ENCODE measurements at places on chromosomes 7 and 10.

DNA sequence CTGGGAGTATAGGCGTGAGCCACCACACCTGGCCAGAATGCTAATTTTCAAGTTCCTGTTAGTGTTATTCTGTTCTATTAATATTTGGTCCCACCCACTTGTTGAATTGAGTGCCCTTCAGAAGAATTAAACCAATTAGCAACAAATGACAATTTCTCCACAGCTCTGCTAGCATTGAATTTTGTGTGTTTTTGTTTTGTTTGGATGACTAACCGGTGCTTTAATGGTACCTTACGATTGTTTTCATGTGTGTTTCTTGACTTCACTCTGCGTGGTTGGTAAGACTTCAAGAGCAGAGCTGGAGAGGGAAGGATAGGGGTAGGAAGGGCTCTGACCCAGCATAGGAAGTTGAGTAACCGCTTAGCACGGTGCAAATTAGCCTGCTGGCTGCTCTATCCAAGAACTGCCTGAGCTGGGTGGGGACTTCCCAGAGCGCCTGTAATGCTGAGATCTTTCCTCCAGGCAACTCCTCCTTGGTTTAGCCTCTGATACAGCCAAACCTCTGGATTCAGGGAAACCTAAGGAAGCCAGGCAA is 4.6 kb downstream of the ARPC1B start:
- DNase-seq, result peak; percentile 68

DNA sequence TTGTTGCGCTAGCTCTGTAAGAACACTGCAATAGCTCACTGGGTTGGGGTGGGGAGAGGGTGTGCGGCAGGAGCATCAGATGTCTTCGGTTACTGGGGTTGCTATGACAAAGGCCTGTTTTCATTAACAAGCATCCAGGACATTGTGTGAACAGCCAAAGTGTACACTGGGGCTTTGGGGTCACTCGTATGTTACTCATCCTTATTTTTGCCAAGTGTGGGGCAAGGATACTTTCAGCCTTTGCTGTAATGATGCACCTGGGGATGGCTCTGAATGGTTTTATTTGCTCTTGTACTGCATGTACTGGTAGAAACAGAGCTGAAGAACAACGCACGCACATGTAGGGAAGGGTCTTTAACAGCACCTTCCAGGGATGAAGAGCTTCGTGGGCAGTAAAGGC is 73.0 kb upstream of the AFAP1L2 start:
- DNase-seq, result no peak

- DNase-seq, result no peak
These were observed 78.7 kb downstream of the ELFN1 start for GRCh38 chr7:1748839-1749173.

- no peak for DNase-seq
These were observed 25.9 kb downstream of the PFKFB3 start for GRCh38 chr10:6228647-6229046.

DNA sequence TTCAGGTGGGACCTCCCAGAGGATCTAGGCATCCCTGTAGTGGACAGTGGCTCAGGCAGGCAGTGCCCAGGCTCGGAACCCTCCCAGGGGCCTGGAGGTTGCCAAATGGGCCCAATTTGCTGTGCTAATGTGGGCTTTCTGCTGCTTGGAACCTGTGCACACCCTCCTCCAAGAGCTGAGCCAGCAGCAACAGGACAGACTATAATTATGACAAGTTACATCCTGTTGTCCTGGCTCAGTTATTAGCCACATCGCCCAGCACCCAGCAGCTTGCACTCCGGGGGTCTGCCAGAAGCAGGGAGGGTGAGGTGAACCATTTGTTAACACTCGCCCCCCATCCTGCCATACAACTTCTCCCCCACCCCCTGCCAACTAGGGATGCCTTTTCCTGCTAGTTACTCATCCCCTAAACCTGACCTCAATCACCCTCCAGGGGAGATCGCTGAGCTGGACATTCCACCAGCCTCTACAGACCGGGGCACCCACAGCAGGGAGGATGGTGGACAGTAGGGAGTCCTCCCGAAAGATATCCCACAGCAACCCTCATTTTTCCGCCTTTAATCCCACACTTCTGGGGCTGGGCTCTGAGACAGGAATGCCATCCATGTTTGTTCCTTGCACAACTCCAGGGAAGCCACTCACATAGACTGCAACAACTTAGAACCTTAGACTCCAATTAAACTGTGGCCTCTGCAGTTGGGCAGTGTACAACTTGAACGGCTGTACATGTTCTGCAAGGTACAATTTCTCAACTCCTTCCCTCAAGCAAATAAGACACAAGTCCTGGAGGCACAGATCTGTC is 7.9 kb upstream of the MYL10 start:
- no peak for DNase-seq

- DNase-seq, result no peak
These were observed 470.1 kb upstream of the TEX47 start for GRCh38 chr7:89265631-89266030.

DNA sequence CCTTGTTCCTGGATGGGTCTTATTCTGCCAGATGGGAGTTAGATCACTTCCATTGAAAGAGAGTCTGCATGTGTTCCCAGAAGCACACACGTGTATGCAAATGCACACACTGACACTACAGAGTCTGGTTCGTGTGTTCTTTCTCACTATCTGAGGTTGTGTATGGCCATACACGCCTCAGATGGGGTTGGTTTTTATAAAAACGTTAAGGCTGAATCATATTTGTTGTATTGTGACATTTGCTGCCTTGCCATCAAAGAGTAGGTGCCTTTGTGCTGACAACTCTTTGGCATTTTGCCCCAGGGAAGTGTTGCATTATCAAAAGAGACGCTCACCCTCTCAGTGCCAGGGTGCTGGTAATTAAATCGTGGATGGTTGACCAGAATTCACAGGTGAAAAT is 37.7 kb upstream of the HDAC9 start:
- DNase-seq, result no peak

DNA sequence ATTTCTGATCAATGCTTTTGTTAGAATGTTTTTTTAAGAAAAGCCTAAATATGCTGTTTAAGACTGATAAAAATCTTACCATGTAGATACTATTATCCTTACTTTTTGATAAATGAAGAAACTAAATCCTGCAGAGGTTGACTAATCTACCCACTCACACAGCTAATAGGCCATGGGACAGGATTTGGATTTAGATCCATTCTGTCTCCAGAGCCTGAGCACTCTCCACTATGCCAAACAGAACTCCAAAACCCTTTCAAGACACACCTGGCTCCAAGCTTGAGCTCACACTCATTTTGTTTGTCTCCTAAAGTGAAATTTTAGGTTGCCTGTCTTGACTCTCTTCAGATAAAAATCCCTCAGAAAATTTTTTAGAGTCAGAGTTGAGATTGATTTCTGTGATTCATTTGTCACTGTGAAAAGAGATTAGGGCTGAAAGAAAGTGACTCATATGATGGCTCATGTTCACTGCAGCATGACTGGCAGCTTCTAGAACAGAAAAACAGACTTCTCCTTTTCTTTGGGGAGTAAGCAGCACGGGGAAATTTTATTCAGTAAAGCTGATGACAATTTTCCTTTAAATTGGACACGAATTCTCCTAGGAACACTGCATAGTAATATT is 132.3 kb upstream of the POT1 start:
- DNase-seq, result peak; percentile 1

DNA sequence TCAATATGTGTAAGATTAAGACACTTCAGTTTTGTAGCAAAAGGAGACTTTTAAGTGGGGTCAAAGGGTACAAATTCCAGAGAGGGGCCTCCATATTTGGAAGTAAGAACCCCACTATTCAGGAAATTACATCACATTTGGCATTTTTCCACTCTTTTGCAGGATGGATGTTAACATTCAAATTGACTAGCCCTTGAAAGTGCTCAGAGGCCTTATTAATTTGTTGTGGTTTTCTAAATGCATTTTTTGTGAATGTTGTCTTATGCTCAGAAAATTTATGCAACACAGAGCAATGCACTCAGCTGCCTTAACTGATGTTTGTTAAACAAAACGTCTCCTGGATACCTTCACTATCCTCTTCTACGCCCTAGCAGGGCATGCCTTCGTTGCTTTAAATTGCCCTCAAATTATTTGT is 50.9 kb upstream of the PDLIM1 start:
- DNase-seq, result no peak
